Spinal cord (tissue), 10 donors: ENCODE measurements at places on chromosomes 1 and 21.

- peaks cover 71% of the 10 kb centered on the region for H3K36me3 ChIP-seq
- no peak for DNase-seq
- peaks cover 6% of the 10 kb centered on the region for H3K4me1 ChIP-seq
- no peaks in the 10 kb centered on the region for H3K27me3 ChIP-seq
- H3K4me3 ChIP-seq, result no peak overlapping the region
Measured at GRCh38 chr1:26833432-26834405, 7.2 kb downstream of the ZDHHC18 start.

GRCh38 chr1:29695036-29695435 lies 458.7 kb downstream of the PTPRU start:
- H3K4me3 ChIP-seq, result no peak overlapping the region
- H3K27me3 ChIP-seq, result no peaks in the 10 kb centered on the region
- peaks cover 29% of the 10 kb centered on the region for H3K4me1 ChIP-seq
- no peaks in the 10 kb centered on the region for H3K36me3 ChIP-seq
- no peak for DNase-seq
- H3K27ac ChIP-seq, result no peak overlapping the region

DNA sequence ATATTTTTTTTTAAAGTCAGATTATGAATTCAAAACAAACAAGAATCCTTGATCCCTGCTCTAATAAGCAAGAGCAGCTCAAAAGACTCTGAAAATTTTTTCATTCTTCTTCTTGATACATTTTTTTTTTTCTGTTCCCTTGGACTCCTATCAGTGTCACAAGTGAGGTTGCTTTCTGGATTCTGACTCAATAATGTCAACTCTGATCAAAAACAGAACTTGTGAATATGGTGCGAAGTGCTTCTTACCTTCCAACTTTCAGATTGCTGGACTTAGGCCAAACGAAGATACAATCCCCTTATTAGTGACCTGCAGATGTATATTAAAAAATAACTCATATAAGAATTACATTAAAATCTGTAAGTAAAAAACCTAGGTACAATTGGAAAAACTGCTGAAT lies 136.1 kb downstream of the GPATCH2 start:
- no peak overlapping the region for H3K27ac ChIP-seq
- no peaks in the 10 kb centered on the region for H3K27me3 ChIP-seq
- DNase-seq, result no peak
- no peaks in the 10 kb centered on the region for H3K4me1 ChIP-seq

- H3K4me3 ChIP-seq, result no peak overlapping the region
- H3K27ac ChIP-seq, result no peak overlapping the region
Measured at GRCh38 chr1:53959664-53960250, 13.6 kb downstream of the LRRC42 start.

- no peak overlapping the region for H3K4me3 ChIP-seq
- no peak overlapping the region for H3K27ac ChIP-seq
- H3K27me3 ChIP-seq, result no peaks in the 10 kb centered on the region
- no peak for DNase-seq
Measured at GRCh38 chr21:17429936-17430335, 82.9 kb upstream of the CXADR start.

GRCh38 chr1:42139444-42139843 lies 13.8 kb upstream of the GUCA2B start:
- H3K4me3 ChIP-seq, result no peak overlapping the region
- H3K27ac ChIP-seq, result no peak overlapping the region
- peaks cover 9% of the 10 kb centered on the region for H3K27me3 ChIP-seq
- peaks cover 12% of the 10 kb centered on the region for H3K4me1 ChIP-seq

- H3K27me3 ChIP-seq, result no peaks in the 10 kb centered on the region
- H3K27ac ChIP-seq, result no peak overlapping the region
- no peaks in the 10 kb centered on the region for H3K36me3 ChIP-seq
- no peak overlapping the region for H3K4me3 ChIP-seq
Measured at GRCh38 chr1:170239445-170239844, 93.7 kb downstream of the NTMT2 start.

DNA sequence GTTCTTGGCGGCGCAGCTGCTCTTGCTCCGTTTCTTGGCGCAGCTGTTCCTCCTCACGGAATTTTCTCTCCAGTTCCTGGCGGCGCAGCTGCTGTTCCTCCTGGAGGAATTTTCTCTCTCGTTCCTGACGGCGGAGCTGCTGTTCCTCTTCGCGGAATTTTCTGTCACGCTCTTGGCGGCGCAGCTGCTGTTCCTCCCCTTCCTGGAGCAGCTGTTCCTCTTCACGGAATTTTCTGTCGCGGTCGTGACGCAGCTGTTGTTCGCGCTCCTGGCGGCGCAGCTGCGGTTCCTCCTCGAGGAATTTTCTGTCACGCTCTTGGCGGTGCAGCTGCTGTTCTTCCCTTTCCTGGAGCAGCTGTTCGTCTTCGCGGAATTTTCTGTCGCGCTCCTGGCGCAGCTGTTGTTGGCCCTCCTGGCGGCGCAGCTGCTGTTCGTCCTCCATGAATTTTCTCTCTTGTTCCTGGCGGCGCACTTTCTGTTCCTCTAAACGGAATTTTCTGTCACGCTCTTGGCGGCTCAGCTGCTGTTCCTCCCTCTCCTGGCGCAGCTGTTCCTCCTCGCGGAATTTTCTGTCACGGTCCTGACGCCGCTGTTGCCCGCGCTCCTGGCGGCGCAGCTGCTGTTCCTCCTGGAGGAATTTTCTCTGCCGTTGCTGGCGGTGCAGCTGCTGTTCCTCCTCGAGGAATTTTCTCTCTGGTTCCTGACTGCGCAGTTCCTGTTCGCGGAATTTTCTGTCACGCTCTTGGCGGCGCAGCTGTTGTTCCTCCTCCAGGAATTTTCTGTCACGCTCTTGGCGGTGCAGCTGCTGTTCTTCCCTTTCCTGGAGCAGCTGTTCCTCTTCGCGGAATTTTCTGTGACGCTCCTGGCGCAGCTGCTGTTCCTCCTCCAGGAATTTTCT lies 7.0 kb downstream of the TCHH start:
- no peak overlapping the region for H3K4me3 ChIP-seq
- no peak overlapping the region for H3K27ac ChIP-seq
- no peak for DNase-seq
- H3K27me3 ChIP-seq, result peaks cover 69% of the 10 kb centered on the region
- peaks cover 52% of the 10 kb centered on the region for H3K4me1 ChIP-seq
- H3K36me3 ChIP-seq, result no peaks in the 10 kb centered on the region

DNA sequence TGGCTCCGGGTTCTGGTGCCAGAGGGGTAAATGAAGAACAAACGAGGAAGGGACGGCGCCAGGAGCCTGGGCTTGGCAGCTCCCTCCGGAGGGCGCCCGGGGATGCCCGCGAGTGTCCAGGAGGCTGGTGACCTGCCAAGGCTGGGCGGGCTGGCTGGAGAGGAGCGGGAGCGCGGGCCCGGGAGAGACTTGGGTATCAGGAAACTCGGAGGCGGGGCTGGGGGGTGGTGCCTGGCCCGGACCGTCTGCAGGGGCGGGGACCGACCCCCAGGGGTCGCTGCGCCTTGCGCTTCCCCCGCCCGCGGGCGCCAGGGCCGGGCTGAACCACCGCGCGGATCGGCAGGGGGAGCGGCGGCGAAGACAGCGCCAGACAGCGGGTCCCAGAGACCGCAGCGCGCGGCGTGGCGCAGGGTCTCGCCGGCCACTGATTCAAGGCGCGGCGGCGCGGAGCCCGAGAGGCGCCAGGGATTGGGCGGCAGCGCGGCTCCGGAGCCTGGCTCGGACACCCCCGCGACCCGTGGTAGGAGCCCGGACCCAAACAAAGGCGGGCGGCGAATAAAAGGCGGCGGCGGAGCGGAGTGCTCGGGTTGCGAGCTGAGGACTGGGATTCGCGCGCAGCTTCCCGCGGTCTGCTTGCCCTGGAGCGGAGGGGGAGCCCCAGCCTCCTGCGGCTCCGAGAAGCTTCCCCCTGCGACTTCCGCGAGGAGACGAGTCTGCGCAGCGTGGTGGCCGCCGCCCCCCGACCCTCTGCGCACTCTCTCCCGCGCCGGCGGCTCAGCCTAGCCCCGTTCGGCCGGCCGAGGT lies at the start of gene DISP3:
Gene DISP3 (plus strand): TSS at position 585 of the 804 bp plus-strand sequence. CDS start 21,838 bp downstream, outside the sequence.
- peaks cover 23% of the 10 kb centered on the region for H3K36me3 ChIP-seq
- peak within 1 kb of the TSS; percentile 25 for H3K27ac ChIP-seq
- H3K27me3 ChIP-seq, result no peaks in the 10 kb centered on the region
- peak within 1 kb of the TSS; percentile 67 for H3K4me3 ChIP-seq
- peak; percentile 76 for DNase-seq
- peaks cover 77% of the 10 kb centered on the region for H3K4me1 ChIP-seq

DNA sequence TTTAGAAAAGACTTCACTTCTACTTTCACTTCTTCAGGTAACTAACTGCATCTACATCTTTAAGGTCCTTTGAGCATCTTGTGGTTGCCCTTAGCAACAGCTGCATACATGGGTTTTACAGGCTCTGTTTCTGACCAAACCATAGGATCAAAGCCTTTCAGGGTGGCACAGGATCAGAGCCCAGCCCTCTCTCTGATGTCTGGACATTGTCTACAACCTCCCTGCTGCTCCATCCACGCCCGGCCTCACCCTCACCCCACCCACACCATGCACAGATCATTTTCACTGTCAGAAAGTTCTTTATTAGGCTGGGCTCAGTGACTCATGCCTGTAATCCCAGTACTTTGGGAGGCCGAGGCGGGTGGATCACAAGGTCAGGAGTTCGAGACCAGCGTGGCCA lies 5.2 kb downstream of the NCF2 start:
- H3K4me1 ChIP-seq, result peaks cover 21% of the 10 kb centered on the region
- peak; percentile 63 for DNase-seq
- H3K4me3 ChIP-seq, result no peak overlapping the region
- no peaks in the 10 kb centered on the region for H3K36me3 ChIP-seq
- H3K27me3 ChIP-seq, result no peaks in the 10 kb centered on the region

GRCh38 chr1:86146566-86146965 lies 10.0 kb downstream of the COL24A1 start:
- no peaks in the 10 kb centered on the region for H3K36me3 ChIP-seq
- no peak for DNase-seq
- H3K4me3 ChIP-seq, result no peak overlapping the region
- no peaks in the 10 kb centered on the region for H3K27me3 ChIP-seq
- no peak overlapping the region for H3K27ac ChIP-seq

DNA sequence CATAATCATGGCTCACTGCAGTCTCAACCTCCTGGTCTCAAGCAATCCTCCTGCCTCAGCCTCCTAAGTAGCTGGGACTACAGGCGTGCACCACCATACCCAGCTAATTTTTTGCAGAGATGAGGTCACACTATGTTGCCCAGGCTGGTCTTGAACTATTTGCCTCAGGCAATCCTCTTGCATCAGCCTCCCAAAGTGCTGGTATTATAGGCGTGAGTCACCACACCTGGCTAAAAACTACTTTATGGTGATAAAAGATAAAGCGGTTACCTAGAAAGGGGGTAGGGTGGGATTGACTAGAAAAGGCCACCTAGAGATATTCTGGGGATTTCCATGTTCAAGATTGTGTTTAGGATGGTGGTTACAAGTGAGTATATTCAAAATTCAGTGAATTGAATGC lies 5.0 kb downstream of the TSTD1 start:
- peaks cover 12% of the 10 kb centered on the region for H3K36me3 ChIP-seq
- no peak overlapping the region for H3K4me3 ChIP-seq
- peaks cover 5% of the 10 kb centered on the region for H3K4me1 ChIP-seq
- DNase-seq, result no peak

DNA sequence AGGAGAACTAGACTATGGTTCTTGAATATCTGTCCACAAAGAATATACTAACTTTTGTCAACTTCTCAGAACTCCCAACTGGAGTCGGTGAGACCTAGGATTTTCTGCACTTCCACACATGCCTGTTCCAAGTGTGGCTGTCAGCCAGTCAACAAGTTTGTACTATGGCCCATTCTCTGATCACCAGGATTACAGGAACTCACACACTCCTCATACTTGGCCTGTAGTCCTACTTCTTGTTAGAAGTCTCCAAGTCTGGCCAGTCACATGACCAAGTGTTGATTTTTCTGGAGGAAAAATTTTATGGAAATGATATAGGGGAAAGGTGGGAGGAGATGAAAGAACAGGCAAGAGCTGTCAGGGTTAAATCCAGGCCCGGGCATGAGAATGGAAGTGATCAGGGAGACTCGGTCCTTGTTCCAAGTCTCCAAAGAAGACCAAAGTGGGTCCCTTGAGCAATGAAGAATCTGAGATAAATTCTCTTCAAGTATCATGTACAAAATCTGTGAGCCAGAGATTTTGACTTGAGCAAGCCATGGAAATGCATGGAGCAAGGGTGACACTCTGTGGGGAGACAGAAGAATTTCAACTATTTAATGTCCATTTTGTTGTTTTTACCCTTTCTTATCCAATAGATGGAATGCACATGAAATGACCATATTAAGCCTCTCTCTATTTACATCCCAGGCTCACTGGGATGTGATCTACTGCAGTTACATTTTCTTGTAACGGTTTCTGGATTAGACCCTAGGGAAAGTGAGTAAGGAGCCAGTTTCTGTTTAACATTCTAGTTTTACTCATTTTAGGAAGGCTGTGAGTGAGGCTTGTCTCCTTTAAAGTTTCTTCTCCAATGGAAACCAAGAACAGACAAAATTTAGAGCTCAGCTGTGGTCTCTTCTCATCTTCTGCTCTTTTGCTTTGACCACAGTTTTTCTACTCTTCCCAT lies 320.9 kb downstream of the ASTN1 start:
- H3K4me3 ChIP-seq, result no peak overlapping the region
- H3K36me3 ChIP-seq, result no peaks in the 10 kb centered on the region
- DNase-seq, result peak; percentile 92
- H3K27ac ChIP-seq, result no peak overlapping the region

- H3K4me3 ChIP-seq, result no peak overlapping the region
- peak; percentile 11 for DNase-seq
- H3K36me3 ChIP-seq, result no peaks in the 10 kb centered on the region
- no peak overlapping the region for H3K27ac ChIP-seq
- peaks cover 2% of the 10 kb centered on the region for H3K27me3 ChIP-seq
Measured at GRCh38 chr1:186682736-186683135, 2.5 kb upstream of the PTGS2 start.

DNA sequence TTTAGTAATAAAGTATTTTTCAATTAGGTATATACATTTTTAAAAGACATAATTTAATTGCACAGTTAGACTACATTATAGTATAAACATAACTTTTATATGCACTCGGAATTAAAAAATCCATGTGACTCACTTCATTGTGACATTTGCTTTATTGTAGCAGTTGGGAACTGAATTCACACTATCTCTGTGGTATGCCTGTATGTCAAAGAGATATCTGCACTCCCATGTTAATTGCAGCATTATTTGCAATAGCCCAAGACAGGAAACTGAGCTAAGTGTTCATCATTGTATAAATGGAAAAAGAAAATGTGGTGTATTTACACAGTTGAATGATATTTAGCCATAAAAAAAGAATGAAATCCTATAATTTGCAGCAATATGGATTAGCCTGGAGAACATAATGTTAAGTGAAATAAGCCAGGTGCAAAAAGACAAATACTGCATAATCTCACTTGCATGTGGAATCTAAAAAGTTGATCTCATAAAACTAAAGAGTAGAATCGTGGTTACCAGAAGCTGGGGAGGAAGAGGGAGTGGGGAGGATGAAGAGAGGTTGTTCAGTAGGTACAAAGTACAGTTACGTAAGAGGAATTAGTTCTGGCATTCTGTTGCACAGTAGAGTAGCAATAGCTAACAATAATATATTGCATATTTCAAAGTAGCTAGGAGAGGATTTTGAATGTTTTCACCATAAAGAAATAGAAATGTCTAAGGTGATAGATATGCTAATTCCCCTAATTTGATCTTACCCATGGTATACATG lies 64.8 kb downstream of the DPT start:
- DNase-seq, result no peak
- H3K4me1 ChIP-seq, result no peaks in the 10 kb centered on the region
- no peak overlapping the region for H3K27ac ChIP-seq

- H3K36me3 ChIP-seq, result no peaks in the 10 kb centered on the region
- no peak overlapping the region for H3K27ac ChIP-seq
- H3K4me1 ChIP-seq, result peaks cover 2% of the 10 kb centered on the region
- no peak overlapping the region for H3K4me3 ChIP-seq
- no peak for DNase-seq
Measured at GRCh38 chr21:26715878-26716506, 129.2 kb downstream of the ADAMTS1 start.
